ENCODE measurements at places on chromosomes 3 and 15.

GRCh38 chr3:115822579-115822978 lies 199.3 kb downstream of the GAP43 start:
- DNase-seq, result no peak

DNA sequence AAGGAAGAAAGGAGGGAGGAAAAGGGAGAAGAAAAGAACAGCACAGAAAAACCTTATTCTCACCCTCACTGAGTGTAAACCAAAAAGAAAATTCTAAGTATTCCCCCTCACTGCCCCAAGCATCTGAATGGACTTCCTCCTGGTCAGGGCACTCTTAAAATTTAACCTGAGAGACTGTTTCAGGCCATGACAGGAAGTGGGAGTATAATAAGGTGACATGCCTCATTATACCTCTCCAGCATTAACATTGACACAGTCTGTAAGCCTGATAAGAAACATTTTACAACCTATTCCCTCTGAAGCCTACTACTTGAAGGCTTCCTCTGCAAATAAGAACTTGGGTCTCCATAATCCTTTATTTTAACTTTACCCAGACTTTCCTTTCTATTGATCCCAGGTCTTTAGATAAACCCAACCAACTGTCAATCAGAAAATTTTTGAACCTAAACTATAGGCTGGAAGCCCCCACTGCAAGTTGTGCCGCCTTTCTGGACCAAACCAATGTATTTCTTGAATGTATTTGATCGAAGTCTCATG lies 41.7 kb downstream of the SLCO2A1 start:
- DNase-seq, result no peak

DNA sequence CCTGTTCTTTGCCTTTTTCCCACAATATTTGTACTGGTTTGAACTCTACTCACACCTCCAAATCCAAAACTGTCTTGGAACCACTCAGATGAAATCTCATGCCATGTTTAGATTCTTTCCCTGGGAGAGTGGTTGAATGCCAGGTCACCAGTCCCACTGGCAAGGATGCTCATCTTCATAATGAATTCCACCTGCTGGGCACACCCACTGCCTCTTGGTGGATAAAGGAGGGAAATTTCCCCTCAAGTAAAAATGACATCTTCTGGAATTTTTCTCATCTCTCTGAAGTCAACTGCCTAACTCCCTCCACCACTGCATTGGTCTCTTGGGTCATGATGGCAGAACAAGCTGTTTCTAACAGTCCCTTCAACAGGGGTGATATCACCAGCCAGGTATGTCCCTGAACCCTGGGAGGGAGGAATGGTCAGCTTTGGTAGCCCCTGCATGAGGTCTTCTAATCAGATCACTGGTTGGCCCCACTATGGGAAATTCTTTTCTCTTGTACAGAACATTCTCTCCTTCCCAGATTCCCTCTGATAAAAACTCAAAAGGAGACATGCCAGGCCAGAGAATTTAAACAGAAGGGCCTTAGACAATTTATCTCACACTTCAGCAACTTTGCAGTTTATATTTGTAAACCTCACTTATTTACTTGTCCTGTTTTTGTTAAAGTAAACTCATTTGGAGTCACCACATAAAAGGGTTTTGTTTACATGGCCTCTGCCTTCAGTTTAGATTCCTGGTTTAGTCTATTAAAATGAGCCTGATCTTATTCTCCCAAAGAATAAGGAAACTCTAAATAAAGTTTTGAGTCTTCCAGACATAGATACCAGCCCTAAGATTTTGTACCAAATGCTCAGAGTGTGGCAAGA lies 143.4 kb downstream of the WNT5A start:
- DNase-seq, result no peak

DNA sequence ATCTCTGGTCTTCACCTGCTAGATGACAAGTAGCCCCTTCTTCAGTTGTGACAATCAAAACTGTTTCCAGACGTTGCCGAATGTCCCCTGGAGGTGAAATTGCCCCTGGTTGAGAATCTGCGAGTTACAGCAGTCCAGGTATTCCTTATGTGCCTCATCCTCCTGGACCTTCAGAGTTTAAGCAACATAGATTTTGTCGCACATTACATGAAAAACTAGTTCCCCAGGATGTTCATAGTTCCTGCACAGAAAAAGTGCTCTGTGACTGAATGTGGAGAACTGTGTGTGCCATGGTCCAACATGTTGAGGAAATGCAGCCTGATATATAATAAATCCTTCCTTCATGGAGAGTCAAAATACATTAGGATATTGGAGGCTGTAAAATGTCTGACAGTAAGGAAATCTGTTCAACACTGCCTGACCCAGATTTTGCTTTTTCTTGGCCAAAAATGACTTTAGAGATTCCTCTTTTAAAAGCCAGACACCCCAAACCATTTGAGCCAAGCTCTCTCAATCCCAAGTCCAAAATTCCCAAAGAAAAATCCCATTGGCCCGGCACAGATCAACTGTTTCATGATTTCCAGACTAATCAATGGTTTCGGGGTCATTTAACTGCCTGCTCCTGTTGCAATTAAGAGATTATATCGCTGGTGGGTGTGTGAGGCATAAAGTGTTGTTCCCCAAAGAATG lies 20.4 kb upstream of the SHC4 start:
- no peak for DNase-seq

DNA sequence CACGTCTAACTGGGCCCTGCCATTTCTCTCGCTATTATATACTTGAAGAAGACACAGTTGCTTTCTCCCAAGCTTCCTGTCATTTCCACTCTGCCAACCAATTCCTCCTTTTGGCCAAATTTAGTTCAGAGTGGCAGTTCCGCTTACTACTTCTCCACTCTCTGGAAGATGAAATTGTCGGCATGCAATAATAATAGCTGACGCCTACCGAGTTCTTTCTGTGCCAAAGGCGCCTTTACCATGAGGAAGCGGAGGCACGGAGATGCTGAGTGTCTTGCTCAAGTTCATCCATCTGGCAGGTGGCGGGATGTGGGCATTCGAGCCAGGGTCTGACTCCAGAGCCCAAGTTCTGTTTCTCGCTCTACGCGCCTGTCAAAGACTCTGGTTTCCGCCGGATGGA lies 14.6 kb upstream of the NRROS start:
- DNase-seq, result no peak

- DNase-seq, result no peak
These were observed 110.5 kb upstream of the STT3B start for GRCh38 chr3:31422237-31422636.

GRCh38 chr3:157861076-157861765 lies 245.0 kb downstream of the SHOX2 start:
- DNase-seq, result no peak

DNA sequence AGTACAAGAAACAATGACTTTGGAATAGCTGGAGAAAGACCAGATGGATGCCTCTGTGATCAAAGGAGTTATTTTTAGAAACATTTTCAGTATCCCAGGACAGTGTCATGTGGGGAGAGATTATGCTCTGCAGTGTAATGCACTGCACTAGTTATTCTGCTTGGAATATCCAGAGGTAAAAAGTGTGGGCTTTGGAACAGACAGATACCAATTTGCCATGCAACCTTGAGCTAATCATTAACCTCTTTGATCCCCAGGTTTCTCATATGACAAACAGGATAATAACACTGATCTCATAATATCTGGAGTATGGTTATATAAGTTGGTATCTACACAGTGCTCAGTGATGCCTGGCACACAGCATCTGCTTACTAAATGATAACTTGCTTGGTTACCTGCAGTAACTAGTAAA lies 12.2 kb upstream of the SLC7A14 start:
- no peak for DNase-seq

DNA sequence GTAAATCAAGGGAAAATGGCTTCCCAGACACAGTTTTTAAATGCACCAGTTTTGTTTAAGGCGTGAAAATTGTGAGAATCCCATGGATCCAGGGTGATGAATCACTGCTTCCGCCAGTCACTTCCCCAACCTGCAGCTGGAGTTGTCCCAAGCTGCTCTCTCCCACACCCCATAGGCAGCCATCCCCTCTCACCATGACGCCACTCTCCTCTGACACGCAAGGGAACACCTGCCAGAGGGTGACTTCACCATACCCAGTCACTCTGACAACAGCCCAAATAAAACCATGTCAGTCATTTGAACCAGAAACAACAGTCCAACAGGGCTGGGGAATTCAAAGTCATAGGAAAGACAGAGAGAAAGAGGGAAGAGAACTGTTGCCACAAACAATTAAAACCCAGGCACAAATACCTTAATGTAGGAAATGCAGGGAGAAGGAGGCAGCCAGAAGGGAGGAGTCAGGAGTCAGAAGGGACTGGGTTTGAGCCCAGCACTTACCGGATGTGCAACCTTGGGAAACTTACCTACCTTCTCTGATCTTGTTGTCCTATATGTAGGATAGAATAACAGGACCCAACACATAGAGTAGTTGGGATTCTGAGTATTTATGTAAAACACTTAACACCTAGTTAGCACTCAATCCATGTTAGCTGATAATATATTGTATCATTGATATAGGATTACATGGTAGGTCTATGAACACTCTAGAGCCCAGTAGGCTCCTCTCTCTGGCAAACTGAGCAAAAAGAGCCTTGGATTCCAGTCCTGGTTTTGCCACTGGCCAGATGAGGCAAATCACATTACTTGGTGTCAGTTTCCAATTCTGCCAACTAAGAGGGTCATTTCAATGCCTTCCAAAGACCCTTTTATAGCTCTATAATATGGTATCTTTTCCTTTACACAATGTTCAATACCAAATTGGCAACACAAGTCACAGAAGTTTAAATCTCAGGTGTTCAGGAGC lies 326.3 kb upstream of the ICE2 start:
- no peak for DNase-seq

DNA sequence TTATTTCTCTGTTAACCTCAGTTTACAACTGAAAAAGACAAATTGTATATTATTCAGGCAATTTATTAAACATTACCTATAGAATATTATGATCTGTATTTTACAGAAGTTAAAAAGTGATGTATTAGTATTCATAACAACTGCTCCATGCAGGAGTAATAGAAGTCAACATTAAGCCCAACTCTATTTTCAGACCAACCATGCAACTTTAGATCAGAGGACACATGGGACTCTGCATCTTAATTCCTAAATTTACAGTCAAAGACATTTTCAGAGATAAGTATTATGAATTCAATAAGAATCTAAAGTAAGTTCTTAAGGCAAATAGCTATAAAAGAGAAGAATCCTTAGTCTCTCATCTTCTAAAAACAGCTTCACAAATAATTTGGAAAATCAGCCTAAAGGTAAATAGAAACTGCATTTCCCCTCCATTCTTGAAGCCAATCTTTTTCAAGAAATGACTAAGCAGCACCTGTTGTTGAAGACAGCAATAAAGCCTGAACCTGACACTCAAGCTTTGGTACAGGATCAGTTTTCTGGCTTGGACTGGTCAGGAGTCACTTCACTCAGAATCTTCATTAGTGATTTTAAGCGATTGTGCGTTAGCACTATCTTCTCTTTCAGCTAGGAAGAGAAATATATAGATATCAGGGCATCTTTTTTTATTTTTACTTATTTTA lies 23.0 kb downstream of the OIP5 start:
- no peak for DNase-seq

DNA sequence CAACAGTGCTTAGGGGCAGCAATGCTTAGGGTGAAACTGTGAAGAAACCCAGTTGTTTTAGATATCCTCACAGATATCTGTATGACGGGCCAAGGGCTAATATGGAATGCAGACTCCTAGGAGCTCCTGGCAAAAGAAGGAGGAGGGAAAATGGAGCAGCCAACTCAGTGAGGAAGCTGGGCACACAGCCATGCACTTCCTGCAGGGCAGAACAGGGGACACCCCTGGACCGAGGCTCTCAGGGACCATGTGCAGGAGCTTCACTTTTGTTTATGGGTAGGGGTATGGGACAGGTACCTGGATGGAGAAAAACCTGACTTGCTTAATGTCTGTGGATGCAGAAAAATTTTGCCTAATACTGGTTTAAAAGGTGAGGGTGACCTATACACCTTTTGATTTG lies 20.2 kb downstream of the NIPA1 start:
- no peak for DNase-seq

- DNase-seq, result no peak
These were observed 5.3 kb downstream of the CPOX start for GRCh38 chr3:98588065-98588464.

DNA sequence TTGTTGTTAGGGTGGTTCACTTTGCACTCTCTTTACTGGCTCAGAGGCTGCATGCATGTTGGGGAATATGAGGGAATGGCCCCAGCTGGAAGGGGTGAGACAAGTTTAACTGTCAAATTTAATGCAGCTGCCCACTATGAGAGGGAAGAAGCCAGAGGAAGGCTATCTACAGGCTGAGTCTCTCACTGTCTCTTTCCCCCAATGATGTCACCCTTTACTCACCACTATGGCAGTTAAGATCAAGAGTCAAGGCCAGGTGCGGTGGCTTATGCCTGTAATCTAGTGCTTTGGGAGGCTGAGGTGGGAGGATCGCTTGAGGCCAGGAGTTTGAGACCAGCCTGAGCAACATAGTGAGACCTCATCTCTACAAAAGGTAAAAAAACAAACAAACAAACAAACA lies 12.2 kb upstream of the RBMS3 start:
- DNase-seq, result no peak

- DNase-seq, result no peak
These were observed 22.2 kb downstream of the IFT57 start for GRCh38 chr3:108200024-108200423.

GRCh38 chr3:55488398-55489055 lies 1.4 kb upstream of the WNT5A start:
- DNase-seq, result no peak

- DNase-seq, result no peak
These were observed 149.1 kb upstream of the HACD2 start for GRCh38 chr3:123733805-123734526.

- no peak for DNase-seq
These were observed 79.5 kb upstream of the ZNF385D start for GRCh38 chr3:21830541-21830940.

DNA sequence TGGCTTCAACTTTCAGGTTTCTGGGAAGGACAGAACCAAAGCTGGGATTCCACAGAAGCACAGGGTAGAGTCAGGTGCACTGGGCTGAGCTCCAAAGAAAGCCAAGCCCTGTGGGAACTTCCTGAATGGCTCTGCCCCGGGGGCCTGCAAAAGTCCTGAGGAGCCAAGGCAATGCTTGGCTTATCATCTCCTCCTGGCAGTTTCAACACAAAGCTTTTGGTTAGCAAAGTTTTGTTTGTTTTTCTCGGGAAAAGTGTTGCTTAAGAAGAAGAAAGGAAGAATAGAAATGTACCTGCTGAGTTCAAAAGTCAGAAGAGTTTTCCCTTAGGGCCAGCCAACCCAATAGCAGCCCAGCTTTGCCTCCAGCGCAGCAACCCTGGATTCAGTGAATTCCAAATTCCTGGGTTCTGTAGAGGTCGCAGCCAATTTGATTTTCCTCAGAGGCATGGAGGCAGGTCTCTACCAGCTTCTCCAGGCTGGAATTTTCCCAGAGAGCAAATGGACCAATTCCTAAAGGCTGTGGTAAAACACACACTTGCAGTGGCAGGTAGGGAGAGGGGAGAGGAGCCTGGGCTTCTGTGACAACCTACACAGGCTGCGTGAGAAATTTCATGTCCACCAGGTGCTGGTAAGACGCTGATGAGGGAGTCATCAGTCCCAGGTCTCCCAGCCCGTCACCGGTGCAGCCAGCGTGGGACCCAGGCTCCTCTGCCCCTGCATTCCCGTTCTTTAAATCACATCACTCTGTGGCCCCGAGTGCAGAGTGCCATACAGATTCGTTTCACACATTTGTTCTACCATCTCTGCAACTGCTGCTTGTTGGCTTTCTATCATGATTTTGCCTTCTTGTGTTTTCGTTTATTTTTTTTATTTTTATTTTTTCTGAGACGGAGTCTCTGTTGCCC lies 54.3 kb upstream of the SNRPA1 start:
- DNase-seq, result no peak
